Fibroblast of villous mesenchyme (primary cell): ENCODE measurements at places on chromosomes 7 and 10.
A peak's percentile ranks its signal among the peaks of the same experiment; 100 is the strongest.

GRCh38 chr10:100723180-100723579 is 22.2 kb upstream of the PAX2 start:
- no peak for DNase-seq

DNA sequence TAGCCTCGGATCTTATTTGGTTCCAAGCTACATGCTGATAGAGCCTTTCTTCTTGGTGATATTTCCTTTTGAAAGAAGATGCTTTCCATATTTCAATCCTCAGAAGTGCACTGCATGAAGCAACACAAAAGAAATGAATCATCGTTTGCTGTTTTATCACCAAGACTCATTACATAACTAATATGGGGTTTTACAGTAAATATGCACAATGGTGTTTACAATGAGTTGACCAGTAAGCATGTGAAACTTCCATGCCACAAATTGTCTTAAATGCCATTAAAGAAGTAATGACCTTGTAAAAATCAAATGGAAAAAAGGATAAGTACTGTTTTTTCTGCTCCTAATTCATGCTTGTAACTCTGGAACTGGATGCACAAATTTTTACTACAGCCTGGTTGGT is 1017.0 kb upstream of the GHITM start:
- DNase-seq, result peak; percentile 10

DNA sequence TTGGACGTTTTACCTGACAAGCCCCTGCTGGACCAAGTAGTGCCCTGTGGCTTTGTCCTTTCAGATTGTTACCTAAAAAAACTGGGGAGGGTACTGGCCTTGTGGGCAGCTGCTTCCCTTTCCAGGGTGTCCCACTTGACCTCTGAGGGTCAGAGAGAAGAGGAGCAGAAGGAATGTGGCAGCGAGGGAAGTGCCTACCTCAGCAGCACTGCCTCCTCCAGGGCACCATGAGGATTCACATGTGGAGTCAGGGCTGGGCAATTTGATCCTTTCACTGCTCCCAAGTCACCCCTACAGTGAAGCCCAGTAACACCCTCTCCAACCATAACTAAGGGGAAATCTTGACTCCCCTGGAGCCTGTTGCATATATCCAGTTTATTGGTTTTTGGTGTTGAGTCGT is 64.6 kb downstream of the ITGB1 start:
- DNase-seq, result no peak

DNA sequence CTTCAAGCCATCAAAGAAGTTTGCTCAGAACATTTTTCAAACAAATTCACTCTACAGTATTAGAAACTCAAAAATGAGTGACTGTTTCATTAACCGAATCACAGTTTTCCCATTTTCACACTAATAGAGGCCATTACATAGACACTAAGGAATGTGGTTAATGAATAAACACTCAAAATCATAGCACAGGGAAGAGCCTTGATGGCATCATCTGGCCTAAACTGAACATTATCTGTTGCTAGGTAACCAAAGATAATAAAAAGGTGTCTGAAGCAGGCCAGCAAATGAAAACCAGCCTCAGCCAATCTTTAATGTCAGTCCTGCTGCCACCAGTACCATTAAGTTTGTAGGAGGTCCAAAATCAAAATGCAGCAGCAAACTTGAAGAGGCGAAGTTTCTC is 492.4 kb upstream of the STEAP1 start:
- DNase-seq, result no peak
